ENCODE measurements at places on chromosomes 4 and X.

DNA sequence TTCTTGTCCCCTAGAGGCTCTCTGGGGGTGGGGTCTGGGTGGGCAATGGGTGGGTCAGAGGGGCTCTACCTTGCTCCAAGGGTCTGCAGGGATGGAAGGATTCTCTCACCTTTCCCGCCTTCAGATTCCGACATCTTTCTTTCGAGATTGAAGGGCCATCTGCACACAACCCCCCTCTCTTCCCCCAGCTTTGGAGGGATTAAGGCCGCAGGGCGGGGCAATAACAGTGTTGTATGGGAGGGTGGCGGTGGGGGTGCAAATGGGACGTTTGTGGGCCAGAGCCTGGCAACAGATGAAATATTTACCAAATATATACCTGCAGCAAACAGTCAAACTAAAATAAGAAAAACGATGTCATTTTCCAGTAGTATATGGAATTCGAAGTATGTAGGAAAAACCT, at the start of gene CACNA1F:
Gene CACNA1F (minus strand): TSS at position 165 of the 400 bp plus-strand sequence. CDS start 31 bp downstream, at position 134.
- no peak for DNase-seq

- no peak for DNase-seq
Measured at GRCh38 chr4:167555338-167556022, 321.2 kb upstream of the SPOCK3 start.

DNA sequence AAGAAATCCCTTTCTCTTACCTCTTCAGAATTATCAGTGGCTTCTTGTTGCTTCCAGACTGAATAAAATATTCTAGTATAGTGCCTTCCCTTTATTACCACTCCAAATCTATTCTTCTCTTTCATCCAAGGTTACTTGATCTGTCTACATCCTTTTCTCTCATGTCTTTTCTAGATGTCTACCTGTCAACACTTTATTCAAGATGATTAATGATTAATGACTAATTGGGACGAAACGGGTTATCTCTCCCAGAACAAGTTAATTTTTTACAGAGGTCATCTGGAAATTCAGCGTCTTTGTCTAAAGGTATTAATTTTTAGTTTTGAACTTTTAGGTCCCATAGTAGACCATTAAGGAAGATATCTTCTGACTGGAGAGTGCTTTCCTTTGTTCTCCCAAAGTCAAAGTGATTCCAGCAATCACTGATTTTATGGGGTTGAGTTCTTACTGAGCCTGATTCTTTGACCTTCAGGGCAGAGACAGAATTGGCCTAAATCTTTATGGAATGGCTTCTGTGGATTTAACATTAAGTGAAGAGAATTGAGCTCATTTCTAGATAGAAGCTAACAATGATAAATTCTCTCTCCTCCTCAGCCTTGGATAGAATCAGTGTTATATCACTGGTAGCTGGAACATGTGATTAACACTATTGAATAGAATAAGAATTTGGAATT, 335.4 kb upstream of the TEX13C start:
- no peak for DNase-seq

GRCh38 chrX:15838017-15838416, 16.6 kb downstream of the AP1S2 start:
- DNase-seq, result no peak

- DNase-seq, result no peak
Measured at GRCh38 chr4:78039678-78040077, 17.4 kb upstream of the FRAS1 start.

DNA sequence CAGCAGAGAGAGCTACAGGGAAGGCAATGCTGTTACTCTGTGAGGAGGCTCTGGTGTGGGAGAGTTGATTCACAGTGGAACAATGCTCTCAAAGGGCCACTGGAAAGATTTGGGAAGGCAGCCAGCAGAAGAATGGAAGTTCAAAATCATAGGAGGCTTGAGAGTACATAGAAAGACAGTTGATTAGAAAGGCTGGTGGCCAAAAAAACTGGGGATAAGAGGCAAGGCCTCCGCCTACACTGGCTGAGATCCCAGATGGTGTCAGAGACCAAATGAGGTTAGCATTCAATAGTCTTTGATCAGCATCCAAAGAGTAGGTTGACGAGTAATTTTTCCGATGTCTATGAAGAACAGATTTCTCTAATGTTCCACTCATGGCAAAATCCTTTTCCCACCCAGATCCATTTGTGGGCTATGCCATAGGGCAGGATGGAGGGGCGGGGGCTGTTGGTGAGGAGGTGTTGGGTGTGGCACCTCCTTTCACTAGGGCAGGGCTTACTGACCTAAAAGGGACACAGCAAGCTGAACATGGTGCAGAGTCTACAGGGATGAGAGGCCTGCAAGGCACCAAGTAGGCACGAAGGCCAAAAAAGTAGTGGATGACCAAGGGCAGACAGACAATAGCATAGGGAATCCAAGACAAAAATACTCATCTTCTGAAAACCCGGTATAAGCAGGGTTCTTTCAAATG, 15.1 kb downstream of the TEC start:
- no peak for DNase-seq

DNA sequence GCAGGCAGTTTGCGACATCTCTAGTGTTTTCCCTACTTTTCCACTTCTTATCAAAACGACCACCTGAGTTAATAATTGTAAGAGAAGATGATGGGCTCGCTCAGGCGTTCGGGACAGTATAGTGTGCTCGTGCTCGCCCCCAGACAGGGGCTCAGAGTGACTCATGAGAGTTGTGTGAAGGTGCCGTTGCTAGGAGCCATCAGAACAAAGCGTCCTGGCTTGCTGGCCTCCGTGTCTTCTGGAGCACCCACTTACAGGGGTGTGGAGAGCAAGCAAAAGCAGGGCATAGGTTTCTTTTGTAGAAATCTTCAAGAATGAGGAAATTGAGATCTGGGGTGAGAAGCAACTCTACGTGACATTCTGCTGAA, 73.0 kb upstream of the ADGRG2 start:
- no peak for DNase-seq

DNA sequence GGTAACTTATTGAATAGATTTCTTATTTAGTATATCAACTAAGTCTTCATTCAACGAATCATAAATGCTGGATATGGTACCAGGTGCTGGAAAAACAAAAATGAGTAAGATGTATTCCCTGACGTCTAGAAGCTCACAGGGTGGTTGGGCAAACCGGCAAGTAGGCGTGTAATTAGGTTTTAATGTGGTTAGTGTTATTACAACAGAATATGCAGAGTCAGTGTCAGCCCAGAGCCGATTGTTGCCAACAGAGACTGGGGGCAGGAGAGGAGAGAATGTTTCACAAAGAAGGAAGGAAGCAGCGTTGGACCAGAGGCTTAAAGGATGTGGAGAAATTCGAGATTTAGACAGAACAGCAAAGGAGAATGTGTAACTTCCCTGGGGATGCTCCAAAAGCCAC, 111.7 kb downstream of the TENM3 start:
- DNase-seq, result no peak

DNA sequence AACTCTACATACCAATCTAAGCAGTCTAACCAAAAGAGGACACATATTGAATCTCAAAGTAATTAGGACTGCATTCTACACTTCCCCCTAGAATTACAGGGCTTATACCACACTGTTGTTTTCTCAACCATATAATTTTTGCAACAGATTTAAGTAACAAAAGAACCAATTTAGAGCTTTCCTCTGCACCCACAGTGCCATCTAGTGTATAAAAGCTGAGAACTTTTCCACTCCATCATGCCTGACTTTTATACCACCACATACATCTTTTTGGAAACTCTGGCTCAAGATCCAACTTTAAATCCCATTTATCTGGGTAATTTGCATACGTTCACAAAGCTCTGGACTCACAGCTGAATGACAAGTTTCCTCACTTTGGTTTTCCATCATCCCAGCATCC, 99.5 kb downstream of the EFHC2 start:
- no peak for DNase-seq

DNA sequence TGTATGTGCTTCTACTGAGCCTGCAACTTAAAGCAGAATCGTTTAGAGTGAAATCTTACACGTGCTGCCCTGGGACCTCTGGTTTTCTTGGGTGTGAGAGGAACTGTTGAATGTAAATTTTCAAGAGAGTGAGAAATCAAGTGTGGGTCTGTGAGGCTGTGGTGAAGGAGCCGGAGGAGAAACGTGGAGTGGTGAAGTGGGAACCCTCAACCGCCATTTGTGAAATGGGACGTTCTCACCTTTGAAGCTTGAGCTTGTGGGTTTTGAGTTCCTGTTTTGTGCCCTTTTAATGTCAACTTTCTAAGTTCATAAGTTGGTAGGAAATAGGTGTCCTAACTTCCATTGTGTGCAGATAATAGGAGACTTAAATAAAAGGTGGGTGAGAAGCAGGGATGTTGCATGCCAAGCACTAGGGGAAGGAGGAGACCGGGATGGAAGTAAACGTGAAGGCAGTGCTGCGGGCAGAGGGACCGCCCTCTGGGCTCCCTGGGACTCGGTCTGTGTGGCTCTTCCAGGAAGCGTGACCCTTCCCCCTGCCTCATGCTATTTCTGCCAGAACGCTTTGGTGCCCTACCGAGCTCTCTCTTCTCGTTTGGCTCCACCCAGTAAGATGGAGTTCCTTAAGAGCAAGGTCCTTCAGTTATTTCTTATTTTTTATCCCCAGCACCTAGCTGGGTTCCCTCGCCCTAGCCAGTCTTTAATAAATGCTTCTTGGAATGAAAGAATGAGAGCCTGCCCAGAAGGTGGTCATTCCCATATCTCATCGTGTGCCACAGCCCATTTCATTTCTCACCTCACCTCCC, 56.0 kb downstream of the TMEM131L start:
- no peak for DNase-seq

DNA sequence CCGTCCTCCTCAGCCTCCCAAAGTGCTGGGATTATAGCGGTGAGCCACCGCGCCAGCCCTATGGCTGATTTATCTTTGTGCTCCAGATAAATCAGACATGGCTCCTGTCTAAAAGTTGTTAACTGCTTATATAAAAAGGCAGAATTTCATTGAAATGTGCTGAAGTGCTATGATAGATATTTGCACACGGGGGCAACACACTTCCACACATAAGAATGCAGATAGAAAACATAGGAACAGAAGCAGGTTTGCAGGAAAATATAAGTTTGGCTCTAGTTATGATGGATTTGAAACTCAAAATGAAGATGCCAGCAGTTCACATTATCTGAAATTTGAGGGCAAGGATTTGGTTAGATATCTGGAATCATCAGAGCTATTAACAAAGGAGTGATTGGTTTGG, 163.1 kb upstream of the SLITRK2 start:
- DNase-seq, result no peak

- DNase-seq, result no peak
Measured at GRCh38 chr4:188414441-188414840, 275.2 kb downstream of the TRIML1 start.

GRCh38 chr4:90543419-90544170, 416.4 kb downstream of the CCSER1 start:
- DNase-seq, result no peak

DNA sequence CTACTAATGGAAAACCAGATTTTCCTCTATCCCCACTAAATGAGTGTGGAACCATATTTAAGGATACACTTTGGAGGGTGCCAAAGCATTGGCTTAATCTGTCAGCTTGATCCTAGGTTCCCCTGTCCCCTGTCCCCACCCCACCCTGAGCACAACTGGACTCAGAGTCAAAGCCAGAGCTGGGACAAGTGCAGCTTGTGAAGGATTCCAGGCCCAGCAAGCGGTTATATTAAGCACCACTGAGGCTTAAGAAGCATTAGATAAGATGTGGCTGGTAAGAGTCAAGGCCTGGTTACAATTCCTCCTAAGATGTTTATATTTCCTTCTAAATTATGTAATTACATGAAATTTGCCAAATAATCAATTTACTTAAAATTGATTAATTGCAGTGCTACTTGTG, 350.0 kb upstream of the GATB start:
- no peak for DNase-seq

- DNase-seq, result no peak
Measured at GRCh38 chrX:44906041-44906440, 33.1 kb downstream of the KDM6A start.

DNA sequence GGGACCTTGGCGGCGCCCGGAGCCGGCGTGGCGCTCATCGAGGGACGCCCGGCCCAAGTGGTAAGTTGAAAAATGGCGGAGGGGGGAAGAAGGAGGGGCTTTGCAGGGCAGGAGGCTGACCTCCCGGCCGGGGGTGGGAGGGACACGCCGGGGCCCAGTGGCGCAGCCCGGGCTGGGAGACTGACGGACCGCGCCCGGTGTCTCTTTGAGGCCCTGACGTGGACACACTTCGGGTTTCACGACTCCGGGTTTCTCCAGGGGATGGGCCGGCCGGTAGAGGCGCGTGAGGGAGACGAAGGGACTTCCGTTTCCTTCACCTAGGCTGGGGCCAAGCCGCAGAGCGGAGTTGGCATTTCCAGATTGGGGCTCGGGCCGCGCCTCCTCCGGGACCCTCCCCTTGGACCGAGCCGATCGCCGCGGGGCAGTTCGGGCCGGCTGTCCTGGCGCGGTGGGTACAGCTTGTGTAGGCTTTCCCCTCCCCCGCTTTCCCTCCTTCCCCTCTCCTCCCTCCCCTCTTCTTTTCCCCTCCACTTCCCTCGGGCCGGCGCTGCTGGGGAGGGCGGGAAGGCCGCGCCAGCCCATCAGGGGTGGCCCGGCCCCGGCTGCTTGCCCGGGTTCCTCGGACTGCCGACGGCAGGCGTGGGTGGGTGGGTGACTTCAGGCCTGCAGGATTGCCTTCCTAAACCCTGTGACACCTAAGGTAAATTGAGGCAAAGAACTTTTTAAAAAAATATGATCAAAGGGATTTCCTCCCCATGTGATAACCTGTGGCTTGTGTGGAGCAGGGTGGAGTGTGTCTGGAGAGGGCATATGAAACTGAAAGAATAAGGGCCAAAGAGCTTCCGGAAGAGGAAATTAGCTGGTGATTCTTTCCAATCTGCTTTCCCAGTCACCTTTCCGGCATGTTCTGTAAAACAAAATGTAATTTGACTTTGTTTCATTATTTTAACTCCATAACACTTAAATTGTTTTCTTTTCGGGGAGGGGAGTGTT, at the start of gene XIAP:
Gene XIAP (plus strand): TSS at position 208 of the 993 bp plus-strand sequence. CDS start 25,610 bp downstream, outside the sequence.
- DNase-seq, result peak; percentile 31

GRCh38 chr4:138838251-138838650, 177.3 kb upstream of the NOCT start:
- no peak for DNase-seq

DNA sequence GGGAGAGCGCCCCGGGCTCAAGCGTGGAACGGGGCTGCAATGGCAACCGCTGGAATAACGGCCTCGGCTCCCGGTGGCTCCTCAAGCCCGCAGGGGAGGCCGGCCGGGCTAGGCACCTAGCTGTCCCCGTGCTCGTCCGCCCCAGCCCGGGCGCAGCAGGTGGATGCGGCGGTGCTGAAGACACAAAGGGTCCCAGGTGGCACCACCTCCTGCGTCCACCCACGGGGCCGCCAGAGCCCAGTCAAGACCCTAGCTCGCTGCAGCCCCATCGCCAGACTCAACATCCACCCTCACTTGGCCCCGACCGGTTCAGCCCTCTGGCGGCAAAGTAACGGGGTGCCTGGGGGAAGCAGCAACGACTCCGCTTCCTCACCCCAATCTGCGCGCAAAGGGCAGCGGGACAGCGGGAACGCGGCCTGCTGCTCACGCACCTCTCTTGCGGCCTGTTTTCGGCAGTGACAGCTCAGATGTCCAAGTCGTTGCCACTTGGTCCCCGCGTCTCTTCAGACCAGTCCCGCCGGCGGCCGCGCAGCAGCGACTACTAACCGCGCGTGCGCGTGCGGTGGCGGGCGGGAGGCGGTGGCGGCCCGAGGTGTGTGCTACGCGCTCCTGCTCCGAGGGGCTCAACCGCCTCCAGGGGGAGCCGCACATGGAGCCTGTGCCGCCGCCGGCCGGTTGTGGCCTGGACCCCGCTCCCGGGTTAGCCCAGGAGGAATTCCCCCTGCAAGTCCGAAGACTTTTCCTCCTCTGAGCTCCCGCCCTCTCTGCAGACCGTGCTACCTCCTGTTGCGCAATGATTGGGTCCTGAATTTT, at the start of gene CLGN:
Gene CLGN (minus strand): TSS at position 543 of the 813 bp plus-strand sequence. CDS start 14,570 bp downstream, outside the sequence.
- DNase-seq, result no peak

- DNase-seq, result no peak
Measured at GRCh38 chr4:60033826-60034225, 1166.3 kb upstream of the ADGRL3 start.

GRCh38 chrX:11739776-11740175, 18.3 kb upstream of the MSL3 start:
- no peak for DNase-seq

All from activated CD4-positive, CD25-positive, alpha-beta regulatory T cell treated with anti-CD3 and anti-CD28 coated beads, Interleukin-2, amount 50 U/mL, for 16 hours (primary cell).